ENCODE measurements at places on chromosomes 7 and 10.

DNA sequence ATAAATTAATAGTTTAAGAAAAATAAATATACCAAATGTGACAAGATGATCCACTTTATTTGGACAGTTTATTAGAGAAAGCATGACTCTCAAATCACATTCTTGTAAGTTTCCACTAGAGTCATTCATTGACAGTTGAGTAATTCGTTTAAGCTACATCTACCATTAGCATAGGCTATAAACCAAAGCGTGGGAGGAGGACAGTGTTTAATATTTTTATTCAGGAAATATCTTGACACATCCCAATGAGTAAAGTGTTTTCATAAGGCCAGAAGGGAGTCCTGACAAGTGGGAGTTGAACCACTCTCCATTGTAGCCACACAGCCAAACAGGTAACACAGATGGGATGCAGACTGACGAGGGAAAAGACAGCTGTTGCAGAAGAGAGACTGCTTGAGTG, 386.5 kb upstream of the SEMA3D start:
- no peaks in the 10 kb centered on the region for H3K27me3 ChIP-seq
- H3K27ac ChIP-seq, result no peak overlapping the region
- H3K4me1 ChIP-seq, result no peaks in the 10 kb centered on the region
- no peak overlapping the region for H3K4me3 ChIP-seq

DNA sequence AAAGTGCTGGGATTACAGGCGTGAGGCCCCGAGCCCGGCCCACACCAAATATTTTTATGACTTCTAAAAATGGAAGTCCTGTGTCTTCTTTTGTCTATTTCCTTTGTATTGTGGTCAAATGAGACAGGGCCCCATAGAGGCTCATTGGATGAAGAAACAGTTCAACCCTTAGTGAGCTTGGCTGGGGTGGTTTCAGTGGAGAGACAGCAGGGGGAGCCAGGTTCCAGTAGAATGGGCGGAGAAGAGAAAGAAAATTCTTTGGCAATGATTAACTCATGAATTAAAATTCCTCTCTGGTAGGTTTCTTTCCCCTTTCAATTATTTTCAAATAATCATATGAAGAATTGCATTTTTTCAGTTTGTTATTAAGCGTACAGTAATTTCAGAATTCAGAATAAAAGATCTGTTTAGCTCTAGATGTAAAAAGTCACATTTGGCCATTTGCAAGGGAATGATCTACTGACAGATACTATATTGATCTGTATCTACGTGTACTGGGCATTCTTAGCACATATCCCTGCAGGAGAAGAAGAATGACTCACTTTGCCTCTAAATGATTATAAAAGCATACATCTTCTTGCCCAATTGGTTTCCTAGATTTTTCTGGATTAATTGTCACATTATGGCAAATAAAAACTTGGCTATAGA, 43.2 kb downstream of the PNLIPRP3 start:
- no peak overlapping the region for H3K4me3 ChIP-seq
- no peaks in the 10 kb centered on the region for H3K4me1 ChIP-seq
- H3K27ac ChIP-seq, result no peak overlapping the region
- DNase-seq, result no peak
- no peaks in the 10 kb centered on the region for H3K36me3 ChIP-seq

DNA sequence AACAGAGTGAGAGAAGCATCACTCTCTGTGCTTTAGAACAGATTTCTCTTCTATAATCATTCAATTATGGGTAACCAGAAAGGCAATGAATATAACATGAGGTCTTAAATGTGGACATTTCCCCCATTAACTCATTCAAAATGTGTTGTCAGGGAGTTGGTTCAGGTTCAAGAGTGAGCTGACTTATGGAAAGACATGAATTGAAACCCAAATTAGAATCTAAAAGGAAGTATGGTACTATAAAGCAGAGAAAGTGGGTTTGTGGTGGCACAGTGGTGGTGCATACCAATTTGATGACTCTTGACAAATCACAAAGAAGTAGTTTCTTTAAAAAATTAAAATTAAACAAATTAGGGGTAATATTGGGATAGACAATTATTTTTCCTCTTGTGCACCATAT, 114.6 kb upstream of the MEOX2 start:
- no peak for DNase-seq
- no peaks in the 10 kb centered on the region for H3K27me3 ChIP-seq
- no peak overlapping the region for H3K4me3 ChIP-seq
- no peaks in the 10 kb centered on the region for H3K36me3 ChIP-seq

DNA sequence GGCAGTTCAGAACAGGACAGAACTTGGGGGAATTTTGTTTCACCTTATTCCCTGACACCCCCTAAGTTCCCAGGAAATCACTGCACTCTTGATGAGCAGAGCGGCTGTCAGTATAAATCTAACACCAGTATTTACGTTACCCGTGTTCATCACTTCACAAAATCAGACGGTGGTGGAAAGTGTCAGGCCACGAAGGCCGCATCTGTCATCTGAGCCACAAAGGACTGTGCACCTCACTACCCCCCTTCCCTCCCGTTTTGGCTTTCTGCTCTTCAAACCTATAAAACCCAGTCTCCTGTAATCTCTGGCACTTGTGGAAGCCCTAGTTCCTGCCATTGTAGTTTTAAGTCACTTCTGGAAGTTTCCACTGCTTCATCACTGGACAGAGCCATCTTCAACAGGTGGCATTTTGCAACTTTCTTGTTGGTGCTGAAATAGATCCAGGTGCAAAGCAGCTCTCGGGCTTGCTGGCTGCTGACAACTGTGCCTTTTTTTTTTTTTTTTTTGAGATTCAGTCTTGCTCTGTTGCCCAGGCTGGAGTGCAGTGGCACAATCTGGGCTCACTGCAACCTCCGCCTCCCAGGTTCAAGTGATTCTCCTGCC, 9.5 kb downstream of the ZFAND2A start:
- H3K27ac ChIP-seq, result no peak overlapping the region
- DNase-seq, result no peak
- H3K4me1 ChIP-seq, result peaks cover 2% of the 10 kb centered on the region

DNA sequence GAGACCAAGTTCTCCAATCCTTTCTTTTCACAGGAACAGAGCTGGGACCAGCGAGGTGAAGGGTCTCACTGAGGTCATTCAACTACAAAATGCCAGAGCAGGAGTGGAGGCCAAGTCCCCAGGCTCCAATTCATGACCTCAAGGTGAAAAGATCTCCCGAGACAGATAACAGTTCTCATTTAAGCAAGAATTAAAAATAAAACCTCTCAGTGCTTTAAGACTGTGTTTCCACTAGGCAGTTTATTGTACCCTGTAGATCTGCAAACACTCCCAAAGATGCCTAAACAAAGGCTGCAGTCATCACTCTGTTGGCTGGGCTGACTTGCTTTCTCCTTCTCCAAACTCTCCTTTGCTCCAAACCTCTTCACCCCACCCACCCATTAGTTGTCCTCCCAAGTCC, 74.8 kb upstream of the CXCL12 start:
- H3K36me3 ChIP-seq, result no peaks in the 10 kb centered on the region
- no peaks in the 10 kb centered on the region for H3K27me3 ChIP-seq
- no peak overlapping the region for H3K27ac ChIP-seq
- DNase-seq, result no peak
- H3K4me1 ChIP-seq, result no peaks in the 10 kb centered on the region

DNA sequence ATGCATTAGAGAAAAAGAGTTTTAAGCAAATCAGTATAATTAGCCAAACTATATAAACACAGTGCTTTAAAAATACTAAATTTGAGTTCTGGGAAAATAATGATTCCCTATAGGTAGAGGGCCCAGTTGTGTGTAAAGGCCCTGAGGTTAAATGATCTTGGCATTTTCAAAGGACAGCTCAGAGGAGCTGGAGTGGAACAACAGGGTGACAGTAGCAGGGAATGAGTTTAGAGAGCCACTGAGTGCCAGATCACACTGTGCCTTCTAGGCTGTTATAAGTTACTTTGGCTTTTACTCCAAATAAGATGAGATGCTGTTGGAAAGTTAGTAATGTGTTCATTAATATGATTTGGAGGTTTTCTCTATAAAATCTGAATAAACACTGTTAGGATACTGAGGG, 34.6 kb downstream of the VWDE start:
- peaks cover 3% of the 10 kb centered on the region for H3K27me3 ChIP-seq
- H3K27ac ChIP-seq, result no peak overlapping the region
- H3K4me3 ChIP-seq, result no peak overlapping the region
- H3K36me3 ChIP-seq, result no peaks in the 10 kb centered on the region
- no peak for DNase-seq
- no peaks in the 10 kb centered on the region for H3K4me1 ChIP-seq

- H3K4me1 ChIP-seq, result no peaks in the 10 kb centered on the region
- H3K27me3 ChIP-seq, result no peaks in the 10 kb centered on the region
- H3K27ac ChIP-seq, result no peak overlapping the region
- H3K4me3 ChIP-seq, result no peak overlapping the region
- DNase-seq, result no peak
Observed at GRCh38 chr10:121352231-121352855, 245.9 kb downstream of the FGFR2 start.

DNA sequence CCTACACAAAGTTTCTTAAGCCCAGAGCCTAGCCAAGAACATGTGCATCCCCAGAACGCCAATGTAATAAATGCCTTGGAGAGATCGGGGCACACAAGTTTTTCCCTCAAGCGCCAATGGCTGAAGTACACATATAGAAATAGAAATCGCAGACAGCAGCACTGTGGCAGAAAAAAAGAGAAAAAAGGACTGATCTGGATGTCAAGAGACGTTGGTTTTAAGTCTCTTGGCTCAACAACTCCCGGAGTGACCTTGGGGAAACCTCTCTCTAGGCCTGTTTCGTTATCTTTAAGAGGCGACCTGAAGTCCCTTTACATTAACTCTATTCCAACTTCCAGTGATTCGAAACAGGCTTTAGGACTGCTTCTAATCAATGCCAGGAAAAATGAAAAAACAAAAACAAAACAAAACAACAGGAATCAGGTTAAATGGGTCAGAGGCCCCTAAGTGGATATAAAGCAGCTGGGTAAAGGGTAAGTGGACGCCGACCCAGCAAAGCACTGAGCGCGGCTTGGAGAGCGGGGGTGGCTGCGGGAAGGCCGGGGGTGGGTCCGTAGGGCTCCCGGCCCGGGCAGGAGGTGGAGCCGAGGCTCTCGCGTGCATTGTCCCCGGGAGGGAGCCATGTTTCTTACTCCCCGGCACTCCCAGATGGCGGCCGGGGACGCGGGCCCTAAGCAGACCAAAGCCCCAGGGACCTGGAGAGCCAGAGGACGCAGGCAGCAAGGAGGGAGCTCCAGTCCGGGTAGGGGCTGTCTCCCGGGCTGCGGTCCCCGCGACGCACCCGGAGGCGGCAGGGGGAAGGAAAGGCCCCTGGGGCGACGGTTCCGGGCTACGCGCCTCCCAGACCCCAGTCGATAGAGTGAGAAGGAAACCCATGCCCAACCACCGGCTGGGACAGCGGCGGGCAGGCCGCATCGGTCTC, 757 bp downstream of the EIF3A start:
- H3K36me3 ChIP-seq, result peaks cover 4% of the 10 kb centered on the region
- no peaks in the 10 kb centered on the region for H3K27me3 ChIP-seq
- no peak for DNase-seq
- H3K27ac ChIP-seq, result peak overlapping the region; percentile 96
- peak overlapping the region; percentile 89 for H3K4me3 ChIP-seq
- H3K4me1 ChIP-seq, result peaks cover 28% of the 10 kb centered on the region

- no peaks in the 10 kb centered on the region for H3K36me3 ChIP-seq
- peaks cover 42% of the 10 kb centered on the region for H3K4me1 ChIP-seq
- no peak overlapping the region for H3K4me3 ChIP-seq
Observed at GRCh38 chr7:69966766-69967591, 368.7 kb downstream of the AUTS2 start.

- no peaks in the 10 kb centered on the region for H3K4me1 ChIP-seq
- DNase-seq, result no peak
- H3K36me3 ChIP-seq, result no peaks in the 10 kb centered on the region
- H3K27me3 ChIP-seq, result no peaks in the 10 kb centered on the region
Observed at GRCh38 chr7:87926581-87927461, 7.2 kb upstream of the ADAM22 start.

GRCh38 chr10:61852261-61852660, 49.2 kb upstream of the ARID5B start:
- no peak overlapping the region for H3K4me3 ChIP-seq
- H3K27me3 ChIP-seq, result peaks cover 1% of the 10 kb centered on the region
- no peak overlapping the region for H3K27ac ChIP-seq
- DNase-seq, result no peak
- peaks cover 3% of the 10 kb centered on the region for H3K4me1 ChIP-seq
- H3K36me3 ChIP-seq, result peaks cover 3% of the 10 kb centered on the region

Data from memory B cell (primary cell).